ENCODE measurements at places on chromosomes 5 and 9.

- no peak for DNase-seq
Observed at GRCh38 chr9:123129423-123129822, 96.0 kb downstream of the GPR21 start.

- no peak for DNase-seq
Observed at GRCh38 chr5:178104492-178104891, 8.8 kb upstream of the N4BP3 start.

- DNase-seq = no peak
Observed at GRCh38 chr9:90904706-90905478, 103.3 kb downstream of the SYK start.

- DNase-seq = no peak
Observed at GRCh38 chr9:82091100-82091499, 102.5 kb downstream of the SPATA31D1 start.

DNA sequence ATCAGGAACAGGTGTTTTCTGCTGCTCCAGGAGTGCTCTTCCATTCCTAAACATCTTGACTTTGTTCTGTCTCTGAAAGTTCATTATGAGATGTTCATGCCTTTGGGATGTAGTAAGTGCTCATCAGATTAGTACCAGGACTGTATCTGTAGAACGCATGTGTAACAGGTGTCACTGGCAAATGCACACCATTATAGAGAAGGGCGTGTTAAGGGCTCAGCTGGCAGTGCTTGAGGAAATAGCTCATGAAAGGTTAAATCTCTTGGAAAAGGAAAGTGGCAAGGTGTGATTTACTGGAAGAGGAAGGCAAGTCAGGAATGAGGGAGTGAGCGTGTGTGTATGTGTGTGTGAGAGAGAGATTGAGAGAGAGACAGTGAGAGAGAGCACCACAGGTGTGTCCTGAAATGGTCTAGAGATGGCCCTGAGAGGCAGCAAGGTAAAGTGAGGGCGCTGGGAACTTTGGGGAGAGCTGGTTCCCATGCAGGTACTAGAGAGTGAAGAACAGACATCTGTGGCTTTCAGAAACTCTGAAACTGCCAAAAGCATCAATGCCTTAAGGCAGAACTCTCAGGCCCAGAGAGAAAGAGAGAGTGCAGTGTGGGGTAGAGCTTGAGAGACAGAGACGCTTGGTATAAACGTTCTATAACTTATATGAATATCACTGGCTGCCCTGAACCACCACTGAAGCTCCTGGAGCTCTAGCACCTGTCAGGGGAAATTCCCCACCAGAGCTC lies 13.7 kb upstream of the CXCL14 start:
- no peak for DNase-seq

DNA sequence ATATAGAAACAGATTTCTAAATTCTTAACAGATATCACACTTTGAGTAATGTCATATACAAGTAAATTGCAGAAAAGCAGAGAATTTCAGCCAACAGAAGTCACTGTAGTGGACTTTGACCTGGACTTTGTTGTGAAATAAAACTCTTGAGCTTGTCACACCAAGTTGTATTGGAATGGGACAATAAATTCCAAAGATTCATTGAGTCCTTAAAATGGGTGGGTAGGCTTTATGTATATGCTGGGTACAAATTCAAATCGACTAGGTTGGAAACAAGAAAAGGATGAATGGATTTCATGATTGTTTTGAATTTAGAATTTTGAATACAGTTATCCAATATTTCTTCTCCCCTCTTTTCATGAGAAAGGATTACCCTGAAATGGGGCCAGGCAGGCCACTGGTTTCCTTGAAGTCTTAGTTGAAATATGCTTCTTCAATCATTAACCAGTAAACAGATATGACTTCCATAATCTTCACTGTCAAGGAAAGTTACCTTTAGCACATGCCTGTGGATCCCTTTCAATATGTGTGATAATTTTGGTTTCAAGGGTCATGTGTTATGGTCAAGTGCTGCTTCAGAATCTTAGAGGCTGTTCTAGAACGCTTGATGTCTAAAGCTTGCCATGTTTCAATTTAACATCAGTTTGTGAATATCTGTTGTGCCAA lies 25.7 kb downstream of the PIP5K1B start:
- DNase-seq = no peak

DNA sequence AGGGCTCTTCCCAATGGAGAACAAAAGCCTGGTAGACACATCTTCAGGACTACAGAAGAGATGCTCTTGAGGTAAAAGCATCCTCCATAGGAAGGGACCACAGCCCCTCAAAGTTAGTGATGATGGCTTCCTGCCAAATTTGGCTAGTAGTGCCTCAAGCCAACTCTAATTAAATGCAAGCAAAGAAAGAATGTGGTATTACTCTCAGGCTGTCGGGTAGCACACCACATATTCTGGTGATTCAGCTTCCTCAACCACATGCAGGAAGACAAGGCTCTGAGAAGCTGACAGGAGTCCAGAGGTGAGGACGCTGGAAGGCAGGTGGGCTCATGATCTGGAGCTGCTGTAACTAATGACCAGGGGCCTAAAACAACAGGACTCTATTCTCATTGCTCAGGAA lies 37.2 kb upstream of the S1PR3 start:
- DNase-seq = peak; percentile 38

- no peak for DNase-seq
Observed at GRCh38 chr9:38350529-38350928, 42.0 kb upstream of the ALDH1B1 start.

GRCh38 chr9:117691367-117691766 lies 12.8 kb upstream of the TLR4 start:
- DNase-seq = no peak

DNA sequence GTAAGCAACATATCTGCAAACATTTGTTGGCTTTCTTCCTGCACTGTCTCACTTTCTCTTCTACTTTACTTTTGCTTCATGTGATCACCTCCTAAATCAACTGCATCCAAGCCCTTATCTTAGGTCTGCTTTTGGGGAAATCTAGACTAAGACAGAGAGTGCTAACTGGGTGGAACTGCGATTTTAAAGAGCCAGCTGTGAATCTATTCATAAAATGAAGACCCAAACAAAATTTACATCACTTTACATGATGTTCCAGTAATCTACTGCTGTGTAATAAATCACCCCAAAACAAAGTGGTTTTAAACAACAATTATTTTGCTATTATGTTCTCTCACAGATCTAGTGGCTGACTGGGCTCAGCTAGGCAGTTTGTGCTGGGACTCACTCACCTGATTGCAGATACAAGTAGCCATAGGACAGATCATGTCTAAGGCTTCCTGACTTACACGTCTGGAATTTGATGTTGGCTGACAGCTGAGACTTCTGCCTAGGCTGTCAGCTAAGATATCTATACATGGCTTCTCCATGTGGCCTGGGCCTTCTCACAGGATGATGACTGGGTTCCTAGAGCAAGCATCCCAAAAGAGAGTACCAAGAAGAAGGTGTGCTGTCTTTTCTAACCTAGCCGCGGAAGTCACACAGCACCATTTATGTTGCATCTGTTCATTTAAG lies 145.1 kb upstream of the TBCA start:
- DNase-seq = no peak

DNA sequence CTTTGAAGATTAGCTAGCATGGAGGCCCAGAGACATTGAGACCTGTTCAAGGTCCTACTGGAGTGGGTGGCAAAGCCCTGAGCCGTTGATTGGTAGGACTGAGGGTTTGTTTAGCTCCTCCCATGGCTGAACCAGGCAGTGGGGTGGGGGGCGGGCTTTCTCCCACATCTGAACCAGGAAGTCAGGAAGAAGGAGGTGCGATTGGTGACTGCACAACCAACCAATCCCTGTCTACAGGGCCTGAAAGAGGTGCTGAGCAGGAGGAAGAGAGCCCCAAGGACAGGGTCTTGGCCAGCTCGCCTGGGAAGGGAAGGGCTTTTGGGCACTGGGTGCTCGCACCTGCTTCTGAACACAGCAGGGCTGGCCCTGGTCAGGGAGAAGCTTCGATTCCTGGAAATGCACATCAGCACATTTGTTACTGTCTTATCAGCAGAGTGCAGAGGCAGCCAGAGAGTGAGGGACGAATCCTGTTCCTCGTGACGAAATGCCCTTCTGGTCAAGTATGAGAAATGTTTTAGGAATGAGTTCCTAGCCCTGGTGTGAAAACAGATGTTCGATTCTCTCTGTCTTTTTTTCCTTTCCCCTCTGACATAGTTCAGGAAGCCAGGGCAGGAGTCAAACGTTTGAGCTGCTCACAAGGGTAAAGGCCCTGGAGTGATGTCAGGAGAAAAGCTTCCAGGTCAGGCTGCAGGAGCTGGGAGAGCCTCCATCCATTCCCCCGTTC lies 294.8 kb upstream of the KLF4 start:
- peak; percentile 94 for DNase-seq

DNA sequence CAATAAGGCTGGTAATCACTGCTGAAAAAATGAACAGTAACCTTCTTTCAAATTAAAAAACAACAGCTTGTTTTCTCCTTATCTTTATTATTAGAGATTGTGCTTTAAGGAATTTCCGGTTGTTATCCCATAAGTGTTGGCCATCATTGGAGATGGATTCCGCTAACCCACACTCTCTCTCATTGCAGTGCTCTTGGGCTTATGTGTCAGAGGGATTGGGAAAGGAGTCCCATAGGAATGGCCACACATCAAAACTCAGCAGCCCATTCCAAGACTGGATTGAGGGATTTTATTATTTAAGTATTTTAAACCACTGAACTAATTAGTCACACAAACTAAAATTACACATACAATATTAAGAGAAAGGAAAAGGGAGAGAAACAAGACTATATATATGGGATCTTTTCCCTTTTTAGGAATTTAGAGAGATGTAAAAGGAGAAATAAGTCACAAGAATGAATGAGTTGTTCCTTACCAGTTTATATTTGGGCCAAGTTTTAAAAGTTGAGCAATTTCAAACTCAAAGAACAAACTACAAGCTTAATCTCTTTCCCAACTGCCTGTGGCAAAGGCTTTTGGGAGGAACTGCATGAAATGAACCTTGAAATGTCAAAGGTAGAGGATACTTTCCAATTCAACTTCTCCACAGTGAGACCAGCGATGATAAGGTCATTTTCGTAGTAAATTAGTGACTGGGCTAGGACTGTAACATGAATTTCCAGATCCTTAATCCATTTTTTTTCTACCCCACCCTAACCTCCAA lies 2.4 kb downstream of the SPINK6 start:
- no peak for DNase-seq

DNA sequence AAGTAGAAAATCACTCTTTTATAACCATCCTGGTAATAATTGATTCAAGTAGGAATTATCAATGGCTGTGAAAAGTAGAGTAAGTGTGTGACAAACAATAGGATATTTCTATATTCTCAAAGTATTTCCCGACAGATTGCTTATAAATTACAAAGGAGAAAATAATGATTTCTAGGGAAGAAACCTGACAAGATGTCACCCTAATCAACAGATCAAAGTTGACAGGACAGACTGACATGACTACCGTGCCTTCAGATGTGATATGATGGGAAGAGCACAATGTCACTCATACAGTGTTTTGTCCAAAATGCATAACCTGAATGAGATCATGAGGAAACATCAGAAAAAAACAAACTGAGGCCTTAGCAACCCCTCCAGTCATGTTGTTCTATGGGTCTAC lies 53.9 kb upstream of the TRIO start:
- no peak for DNase-seq

DNA sequence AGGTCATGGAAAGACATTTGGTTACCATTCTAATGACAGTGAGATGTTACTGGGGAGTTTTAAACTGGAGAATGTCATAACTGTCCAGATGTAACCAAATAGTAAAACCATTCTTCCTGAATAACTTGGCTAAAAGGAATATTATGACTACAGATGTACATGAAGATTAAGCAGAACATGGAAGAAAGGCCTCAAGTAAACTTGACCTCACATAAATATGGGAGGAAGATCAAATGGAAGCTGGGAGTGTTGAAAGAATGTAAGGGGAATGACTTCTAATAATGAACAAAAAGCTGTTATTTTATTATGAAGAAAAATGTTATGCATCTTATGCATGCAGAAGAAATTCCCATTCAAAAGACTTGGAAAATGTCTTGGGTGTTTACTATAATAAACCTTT lies 107.7 kb upstream of the CDKN2B start:
- no peak for DNase-seq

DNA sequence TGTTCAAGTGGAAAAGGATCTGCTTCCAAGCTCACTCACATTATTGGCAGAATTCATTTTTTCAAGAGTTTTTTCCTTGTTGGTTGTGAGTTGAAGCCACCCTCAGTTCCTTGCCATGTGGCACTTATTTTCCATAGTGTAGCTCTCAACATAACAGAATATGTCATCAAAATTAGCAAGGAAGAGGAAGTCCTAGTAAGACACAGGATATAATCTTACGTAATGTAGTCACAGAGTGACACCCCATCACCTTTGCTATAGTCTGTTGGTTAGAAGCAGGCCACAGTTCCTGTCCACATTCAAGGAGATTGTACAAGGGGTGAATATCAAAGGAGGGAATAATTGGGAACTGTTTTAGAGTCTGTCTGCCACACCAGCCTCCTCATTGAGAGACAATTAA lies 15.7 kb downstream of the IRGM start:
- DNase-seq = no peak

DNA sequence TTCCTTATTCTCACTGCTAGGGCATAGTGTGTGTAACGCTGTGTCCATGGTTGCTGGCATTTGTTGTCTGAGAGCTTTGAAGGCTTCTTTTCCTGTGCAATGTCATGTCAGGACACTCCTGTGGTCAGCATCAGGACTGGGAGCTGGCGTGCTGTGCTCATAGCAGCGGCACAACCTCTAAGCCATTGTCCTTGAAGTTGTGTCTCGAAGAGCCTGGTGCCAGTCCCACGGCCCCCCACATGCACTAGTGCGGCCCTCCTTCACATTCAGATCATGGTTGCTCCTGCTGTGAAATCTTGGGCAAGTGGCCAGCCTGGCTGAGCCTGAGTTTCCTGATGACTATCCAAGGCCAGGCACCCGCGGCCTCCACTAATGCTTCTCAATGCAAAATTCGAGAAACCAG lies 32.4 kb downstream of the PDZD2 start:
- DNase-seq = no peak

DNA sequence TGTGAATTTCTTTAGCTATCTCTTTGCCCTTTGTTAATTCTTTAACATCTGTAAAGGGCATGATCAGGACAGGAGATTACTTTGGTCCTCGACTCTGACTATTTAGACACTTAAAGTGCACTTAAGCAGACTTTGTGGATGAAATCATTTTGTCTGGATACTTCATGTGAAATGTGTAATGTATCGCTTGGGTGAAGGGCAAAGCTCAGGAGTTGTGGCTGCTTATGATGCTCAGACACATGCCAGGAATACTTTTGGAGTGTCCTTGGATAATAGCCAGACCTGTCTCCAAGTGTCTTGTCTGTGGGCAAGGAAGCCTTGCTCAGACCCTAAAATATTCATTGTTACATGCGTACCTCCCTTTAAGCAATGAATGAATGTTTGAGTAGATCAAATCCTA lies 87.8 kb downstream of the RAI14 start:
- DNase-seq = peak; percentile 53

- DNase-seq = no peak
Observed at GRCh38 chr5:154238776-154239481, 48.4 kb downstream of the GALNT10 start.

GRCh38 chr5:143569722-143570567 lies 166.5 kb upstream of the NR3C1 start:
- DNase-seq = no peak

DNA sequence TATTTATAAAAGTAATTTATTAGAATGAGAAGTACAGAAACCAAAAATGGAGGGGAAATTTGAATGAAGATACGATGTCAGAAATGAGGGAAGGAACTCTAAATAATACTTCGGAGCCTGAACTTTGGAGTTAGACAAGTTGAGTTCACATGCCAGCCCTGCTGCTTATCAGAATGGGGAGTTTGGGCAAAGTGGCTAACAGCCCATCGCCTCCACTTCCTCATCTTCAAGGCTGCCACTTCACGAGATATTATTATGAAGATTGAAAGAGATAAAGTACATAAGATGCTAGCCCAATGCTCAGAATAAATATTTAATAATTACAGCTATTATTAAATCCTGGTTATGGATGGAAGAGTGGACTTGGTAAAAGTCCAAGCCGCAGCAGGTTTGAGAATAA lies 56.2 kb upstream of the ABCA1 start:
- DNase-seq = no peak
